AG09309 (cell line): ENCODE measurements at places on chromosomes 11 and 22.
A peak's percentile ranks its signal among the peaks of the same experiment; 100 is the strongest.

- no peak for DNase-seq
Observed at GRCh38 chr11:134752964-134753770, 341.1 kb upstream of the B3GAT1 start.

GRCh38 chr11:10293423-10294289, at the start of gene SBF2:
Gene SBF2, minus strand, starts transcription at chr11:10294219. Its CDS starts 150 bp downstream, at chr11:10294069.
- no peak for DNase-seq

DNA sequence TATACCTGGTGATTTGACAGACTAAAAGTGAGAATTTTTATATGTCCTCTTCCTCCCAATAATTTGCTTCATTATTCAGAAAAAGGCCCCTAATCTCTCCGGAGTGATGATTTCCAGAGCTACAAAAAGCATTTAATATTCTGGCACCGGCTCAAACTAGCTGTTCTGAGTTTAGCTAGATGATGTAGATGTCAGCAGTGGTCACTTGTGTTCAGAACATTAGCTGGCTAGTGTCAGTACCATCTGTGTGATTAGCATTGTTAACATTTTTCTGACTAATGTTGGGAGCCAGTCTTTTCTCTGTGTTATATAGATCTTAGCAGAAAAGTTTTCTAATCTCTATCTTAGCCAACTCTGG, 68.7 kb upstream of the RRM1 start:
- DNase-seq, result no peak

DNA sequence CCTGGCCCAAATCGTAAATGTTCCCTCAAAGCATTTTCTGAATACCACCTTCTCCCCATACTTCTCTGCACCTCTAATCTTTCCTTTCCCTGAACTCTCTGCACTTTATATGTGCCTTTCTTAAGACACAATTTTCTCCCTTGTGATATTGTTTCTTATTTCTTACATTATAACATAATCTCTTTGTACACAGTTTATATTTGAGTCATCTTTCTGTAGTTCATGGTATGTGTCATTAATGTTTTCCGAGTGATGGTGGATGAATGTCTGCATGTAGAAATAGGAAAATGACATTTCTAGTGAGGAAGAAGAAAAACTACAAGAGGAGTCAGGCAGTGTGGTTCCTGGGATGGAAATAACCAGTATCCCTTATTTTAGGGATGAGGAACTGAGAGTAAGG, 5.5 kb downstream of the ACRV1 start:
- DNase-seq, result no peak

GRCh38 chr22:19174106-19175025, 4.2 kb downstream of the SLC25A1 start:
- DNase-seq, result peak; percentile 29
